ENCODE measurements at places on chromosomes 3 and 15.

GRCh38 chr3:29307295-29307694, 26.4 kb downstream of the RBMS3 start:
- DNase-seq = no peak

- DNase-seq = no peak
Observed at GRCh38 chr3:196949750-196950149, 7.4 kb upstream of the NCBP2 start.

DNA sequence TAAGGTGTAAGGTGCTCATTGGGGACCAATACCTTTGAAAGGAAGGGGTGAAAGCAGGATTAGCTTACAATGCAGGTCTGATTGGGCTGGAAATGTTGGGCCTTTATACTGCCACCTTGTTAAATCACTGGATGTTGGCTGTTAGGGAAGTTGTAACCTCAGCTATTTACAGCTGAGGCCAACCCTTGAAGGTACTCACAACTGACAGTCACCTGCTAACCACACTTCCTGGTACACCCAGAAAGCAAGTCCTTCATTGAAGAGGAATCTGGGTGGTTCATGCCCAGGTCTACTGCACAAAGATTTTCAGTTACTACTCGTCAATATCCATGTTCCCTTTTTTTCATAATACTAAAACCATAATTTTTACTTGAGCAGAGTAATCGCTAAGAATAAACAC, 65.4 kb upstream of the CLDN18 start:
- DNase-seq = no peak

- no peak for DNase-seq
Observed at GRCh38 chr3:123298903-123299302, 97.2 kb downstream of the SEC22A start.

- peak; percentile 88 for DNase-seq
Observed at GRCh38 chr3:128447561-128448013, 19.1 kb downstream of the DNAJB8 start.

DNA sequence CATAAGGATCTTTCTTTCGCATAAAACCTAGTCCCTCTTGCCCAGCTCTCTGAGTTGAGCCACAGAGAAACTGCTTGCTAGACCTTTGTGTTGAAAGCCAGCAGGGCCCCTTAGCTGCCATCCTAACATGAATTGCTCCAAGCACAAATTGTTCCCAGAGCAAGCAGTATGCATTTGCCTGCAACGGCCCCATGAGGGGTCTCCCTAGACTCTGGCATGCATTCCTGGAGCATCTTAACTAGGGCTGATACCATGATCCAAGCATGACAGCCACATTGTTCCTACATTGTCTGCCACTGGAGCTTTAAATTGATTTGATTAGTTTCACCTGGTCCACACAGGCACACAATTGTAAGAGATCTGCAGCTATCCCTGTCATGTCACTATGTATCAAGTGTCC, 428.1 kb downstream of the TAFA4 start:
- DNase-seq = no peak

DNA sequence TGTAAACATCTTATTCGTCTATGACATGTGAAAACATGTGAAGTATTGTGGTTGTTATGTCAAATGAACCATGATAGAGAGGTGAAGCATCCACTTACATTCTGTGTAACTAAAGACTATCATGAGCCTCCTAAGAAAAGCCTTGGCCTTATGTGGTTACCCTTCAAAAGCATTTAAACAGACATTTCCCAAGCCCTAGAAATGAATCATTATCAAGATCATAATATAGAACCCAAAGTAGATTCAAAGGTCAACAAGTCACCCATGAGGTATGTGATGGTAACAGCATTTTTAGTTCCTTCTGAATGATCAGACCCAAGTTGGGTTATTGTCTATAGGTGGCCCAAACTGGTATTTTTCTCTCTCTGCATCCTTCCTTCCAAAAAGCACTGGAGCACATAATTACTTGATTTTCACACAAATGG, 408.0 kb downstream of the TBL1XR1 start:
- DNase-seq = no peak

DNA sequence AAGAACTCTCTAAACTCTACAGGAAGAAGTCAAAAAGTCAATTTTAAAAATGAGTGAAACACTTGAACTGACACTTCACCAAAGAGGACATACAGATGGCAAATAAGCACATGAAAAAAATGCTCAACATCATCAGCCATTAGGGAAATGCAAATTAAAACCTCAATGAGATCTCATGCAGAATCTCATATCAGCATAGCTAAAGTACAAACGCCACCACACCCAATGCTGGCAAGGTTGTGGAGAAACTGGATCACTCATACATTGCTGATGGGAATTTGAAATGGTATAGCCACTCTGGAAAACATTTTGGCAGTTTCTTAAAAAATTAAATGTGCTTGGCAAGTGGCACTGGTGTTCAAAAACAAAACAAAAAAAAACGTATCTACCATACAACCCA, 34.2 kb downstream of the MEGF11 start:
- no peak for DNase-seq

DNA sequence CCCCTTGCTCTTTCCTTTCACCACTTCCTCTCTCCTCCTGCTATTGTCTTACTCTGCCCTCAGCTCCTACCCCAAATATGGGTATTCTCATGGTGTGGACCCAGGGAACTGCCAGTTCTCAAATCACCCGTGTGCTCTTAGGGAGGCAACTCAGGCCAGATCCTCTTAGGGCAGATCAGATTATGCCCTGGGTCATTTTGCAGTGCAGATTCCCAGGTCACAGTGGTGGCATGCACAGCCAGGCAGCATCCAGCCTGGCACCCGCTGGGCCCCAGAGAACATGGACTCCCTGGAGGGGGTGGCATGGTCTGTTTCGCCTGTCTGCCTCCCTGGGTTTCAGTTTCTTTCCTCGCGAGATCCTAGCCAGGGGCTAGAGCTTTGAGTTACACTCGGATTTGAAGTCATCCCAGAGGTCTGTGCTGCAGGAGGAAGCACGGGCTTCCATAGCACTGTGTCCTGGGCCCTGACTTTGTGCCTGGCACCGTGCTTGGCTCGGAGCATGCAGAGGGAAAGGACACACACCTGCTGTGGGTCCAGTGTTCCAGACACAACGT, 96.1 kb downstream of the TOP2B start:
- DNase-seq = no peak

- no peak for DNase-seq
Observed at GRCh38 chr3:39170461-39170860, 17.1 kb upstream of the CSRNP1 start.

GRCh38 chr3:116093374-116093773, 351.9 kb downstream of the LSAMP start:
- no peak for DNase-seq

DNA sequence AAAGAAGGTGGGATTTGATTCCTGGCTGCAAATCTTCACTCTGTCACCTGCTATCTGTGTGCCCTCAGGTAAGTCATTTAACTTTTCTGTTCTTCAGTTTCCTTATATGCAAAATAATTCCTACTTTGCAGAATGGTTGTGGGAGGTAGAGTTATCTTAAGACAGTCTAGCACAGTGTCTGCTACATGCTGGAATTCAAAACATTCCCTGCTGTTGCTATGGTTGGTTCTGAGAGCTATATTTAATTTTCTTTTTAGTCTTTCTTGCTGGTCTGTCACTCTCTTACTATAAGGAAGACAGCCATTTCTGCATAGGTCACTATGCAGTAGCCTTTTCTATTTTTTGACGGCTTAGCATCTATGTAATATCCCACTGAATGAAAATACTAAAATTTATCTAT, 4.0 kb upstream of the ADPGK start:
- no peak for DNase-seq

DNA sequence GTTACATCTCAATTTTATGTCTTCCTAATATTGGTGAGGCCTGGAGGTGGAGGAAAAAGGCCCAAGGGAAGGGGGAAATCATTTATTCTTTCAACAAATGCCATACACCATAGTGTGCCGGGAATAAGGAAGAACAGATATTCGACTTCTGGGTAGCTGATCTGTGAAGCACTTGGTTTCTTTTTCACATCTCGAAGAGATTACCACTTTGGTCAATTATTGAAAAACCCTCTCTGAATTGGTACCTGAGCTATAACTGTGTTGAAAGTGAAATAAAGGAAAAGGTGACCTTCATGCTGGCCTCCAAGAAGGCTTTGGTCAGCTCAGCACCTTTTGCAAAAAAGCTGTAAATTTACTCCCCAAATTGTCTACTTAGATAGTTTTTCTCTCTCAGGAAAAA, 14.2 kb upstream of the MB21D2 start:
- DNase-seq = no peak

DNA sequence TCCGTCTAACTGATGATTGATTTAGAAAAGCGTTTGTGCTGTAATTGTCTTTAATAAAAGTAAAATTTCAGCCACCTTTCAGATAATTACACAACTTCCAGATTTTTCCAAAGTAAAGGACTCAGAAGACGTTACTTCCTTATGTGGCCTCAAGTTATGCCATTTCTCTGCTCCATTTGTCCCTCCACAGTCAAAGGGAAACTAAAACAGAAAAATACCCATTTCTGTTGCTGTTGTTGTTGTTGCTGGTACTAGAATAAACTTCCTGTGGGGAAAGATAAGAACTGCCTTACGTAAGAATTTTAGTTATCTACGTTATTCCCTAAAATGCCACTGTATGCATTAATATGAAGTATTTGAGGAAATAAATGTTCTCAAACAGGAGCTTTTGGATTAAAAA, 153.9 kb downstream of the P3H2 start:
- no peak for DNase-seq

DNA sequence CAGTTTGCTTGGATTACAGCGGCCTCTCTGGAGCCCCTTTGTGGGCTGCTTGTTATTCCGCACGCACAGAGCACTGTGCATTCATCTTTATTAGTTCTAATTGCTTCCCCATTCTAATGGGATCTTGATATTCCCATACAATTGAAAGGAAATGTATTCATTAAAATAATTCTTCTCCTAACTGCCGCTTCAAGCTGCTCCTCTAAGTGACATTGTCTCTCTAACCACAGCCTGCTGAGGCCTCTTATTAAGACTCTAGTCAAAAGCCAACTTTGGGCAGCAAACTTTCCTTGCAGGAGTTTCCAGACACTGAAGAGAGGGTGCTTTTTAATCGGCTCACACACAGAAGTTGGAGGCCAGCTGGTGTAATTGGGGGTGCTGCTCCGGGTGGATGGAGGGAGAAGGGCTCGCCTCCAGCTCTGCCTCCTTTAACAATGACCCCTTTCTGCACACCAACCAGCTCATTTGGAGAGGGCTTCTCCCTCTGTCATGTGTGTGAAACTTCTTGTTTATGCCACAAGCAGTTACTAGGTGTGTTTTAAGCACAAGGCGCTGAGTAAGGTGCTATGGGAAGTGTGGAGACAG, 5.6 kb upstream of the MAGEF1 start:
- DNase-seq = no peak

DNA sequence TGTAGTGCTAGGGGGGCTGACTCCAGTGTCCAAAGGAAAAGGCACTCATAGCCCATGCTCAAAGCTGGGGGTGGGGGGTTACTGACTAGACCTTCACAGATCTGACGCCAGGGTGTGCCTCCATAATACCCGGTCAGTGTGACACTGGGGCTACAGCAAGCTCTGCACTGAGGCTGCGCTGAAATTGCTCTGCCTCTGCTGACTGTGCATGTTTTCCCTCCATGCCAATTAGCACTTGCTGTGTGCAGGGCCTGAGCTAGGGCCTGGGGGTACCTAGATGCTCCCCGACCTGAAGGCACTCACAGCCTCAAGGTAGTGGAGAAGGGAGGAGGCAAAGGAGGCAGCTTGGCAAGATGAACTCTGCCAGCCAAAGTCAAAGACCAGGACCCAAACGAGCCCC, 5.2 kb downstream of the CAMKV start:
- DNase-seq = no peak

GRCh38 chr3:101216710-101217465, 103.5 kb downstream of the IMPG2 start:
- peak; percentile 8 for DNase-seq

GRCh38 chr15:96699871-96700401, 369.4 kb downstream of the NR2F2 start:
- no peak for DNase-seq

DNA sequence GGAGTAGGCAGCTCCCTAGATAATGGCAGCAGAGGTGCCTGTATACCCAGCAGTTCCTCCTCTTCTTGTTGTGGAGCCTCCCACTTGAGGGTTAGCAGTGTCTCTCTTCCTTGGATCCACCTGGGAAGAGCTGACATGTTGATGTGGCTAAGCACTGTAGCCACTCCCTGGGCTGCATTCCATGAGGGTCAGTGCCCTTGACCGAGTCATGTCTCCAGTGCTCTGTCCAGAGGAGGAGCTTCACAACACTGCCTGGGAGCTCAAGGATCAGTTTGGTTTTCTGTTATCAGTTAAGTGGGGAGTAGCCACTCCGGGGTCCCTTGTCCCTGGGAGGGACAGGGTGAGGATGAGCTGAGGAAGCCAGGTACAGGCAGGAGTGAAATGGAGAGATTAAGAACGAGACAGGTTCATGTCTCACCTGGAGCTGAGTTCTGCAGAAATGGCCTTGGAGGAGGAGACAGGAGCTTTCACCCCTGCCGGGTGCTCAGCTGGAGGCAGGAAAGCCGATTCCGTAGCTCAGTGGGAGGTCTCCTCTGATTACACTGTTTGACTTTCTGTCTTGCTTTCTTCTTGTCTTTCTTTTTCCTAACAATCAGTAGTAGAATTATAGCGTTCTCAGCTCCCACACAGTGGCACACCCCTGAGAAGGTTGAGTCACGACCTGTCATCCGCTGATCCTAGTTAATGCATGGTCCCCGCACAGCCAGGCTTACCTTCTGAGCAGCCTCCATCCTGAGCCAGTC, 57.9 kb upstream of the SEC22A start:
- no peak for DNase-seq

- no peak for DNase-seq
Observed at GRCh38 chr15:90957031-90957790, 2.5 kb downstream of the RCCD1 start.

DNA sequence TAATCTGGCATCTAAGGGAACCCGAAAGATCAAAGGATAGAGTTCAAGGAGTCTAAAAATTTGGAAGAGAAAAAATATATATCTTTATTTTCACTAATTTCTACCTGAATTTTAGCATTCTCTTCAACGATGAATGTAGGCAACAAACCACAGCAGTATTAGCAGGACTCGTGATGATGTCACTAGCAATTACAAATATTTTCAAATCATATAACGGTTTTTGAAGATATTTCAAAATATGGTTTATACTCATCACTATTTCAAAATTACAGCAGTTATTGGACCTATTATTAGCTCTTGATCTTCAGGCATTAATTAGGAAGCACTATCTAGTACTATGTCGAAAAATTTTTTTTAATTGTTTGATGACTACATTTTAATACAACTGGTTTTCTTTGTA, 27.0 kb upstream of the ANKDD1A start:
- DNase-seq = no peak

DNA sequence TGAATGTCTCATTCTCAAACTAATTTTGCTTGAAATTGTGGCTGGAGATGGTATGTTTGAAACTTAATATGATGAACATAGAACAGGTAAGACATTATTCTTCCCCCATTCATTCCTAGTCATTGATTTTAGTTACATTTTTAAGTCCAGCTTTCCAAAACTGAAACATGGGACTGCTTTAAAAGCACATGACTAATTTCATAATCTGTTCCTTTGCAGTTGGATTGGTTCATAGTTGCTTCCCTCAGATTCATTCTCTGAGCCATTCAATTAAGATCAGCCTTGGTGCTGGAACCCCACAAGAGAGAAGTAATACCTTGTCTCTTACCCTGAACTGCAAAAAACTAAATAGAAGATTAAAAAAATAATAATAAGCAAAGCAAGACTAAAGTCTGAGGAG, 87.5 kb upstream of the TGFBR2 start:
- no peak for DNase-seq

- DNase-seq = peak; percentile 31
Observed at GRCh38 chr3:151925419-151925818, 52.0 kb downstream of the SUCNR1 start.

Measured in activated CD4-positive, alpha-beta T cell treated with anti-CD3 and anti-CD28 coated beads for 48 hours (primary cell).